ENCODE measurements at places on chromosomes 4 and X.

DNA sequence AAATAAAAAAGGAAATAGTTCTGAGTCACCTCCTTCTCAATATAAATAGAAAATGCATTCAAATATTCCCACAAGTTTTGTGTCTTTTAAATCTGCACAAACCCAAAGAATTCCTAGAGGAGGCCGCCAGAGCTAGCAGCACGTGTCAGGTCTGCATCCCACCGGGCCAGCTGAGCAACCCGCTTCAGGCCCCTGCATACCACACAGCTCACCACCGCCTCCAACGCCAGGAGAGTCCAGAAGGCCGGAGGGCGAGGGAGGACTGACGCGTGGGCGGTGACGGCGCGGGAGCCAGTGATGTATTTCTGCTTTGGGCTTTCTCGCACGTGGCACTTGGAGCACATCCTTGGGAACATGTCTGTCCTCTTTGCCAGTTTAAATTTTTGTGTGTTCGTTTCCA is 61.9 kb upstream of the CLDN34 start:
- DNase-seq = no peak

GRCh38 chr4:137384476-137384875 is 147.8 kb downstream of the PCDH18 start:
- DNase-seq = no peak

- no peak for DNase-seq
These were observed 26.3 kb downstream of the EFHC2 start for GRCh38 chrX:44317181-44317580.

- no peak for DNase-seq
These were observed 39.3 kb upstream of the WWC2 start for GRCh38 chr4:183059797-183060196.

- DNase-seq = no peak
These were observed 73.5 kb upstream of the SRD5A3 start for GRCh38 chr4:55272589-55272988.

DNA sequence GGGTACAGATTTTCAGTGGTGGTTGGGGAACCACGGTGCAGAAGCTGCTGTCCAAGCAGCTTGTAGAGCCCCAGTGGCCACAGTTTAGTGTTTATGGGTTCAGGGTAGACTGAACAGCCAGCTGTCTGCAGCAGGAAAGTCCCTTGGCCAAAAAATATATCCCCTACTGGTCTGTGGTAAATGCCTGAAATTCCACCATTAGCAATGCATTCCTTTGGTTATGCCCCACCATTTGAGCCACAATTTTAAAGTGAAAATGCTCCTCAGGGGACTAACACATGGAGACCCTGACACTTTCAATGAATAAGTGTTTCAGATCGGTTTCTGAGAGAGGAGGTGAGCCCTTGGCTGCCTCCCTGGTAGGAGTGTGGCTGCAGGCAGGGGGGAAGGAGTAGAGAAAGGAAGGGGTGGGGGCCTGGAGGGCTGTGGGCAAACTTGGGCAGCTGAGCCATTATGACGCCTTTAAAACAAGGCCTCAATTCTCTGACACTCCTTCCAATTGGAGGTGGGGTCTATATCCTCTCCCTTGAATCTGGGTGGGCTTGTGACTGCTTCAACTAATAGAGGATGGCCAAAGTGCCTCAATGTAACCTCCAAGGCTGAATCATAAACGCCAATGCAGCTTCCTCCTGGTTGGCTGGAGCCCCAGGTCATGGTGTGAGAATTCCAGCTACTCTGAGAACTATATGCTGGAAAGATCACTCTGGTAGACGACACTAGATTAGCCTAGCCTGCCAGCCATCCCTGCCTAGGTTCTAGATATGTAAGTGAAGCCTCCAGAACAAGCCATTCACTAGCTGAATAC is 75.8 kb upstream of the ATP6AP2 start:
- no peak for DNase-seq

GRCh38 chr4:31259119-31259518 is 539.0 kb downstream of the PCDH7 start:
- no peak for DNase-seq

DNA sequence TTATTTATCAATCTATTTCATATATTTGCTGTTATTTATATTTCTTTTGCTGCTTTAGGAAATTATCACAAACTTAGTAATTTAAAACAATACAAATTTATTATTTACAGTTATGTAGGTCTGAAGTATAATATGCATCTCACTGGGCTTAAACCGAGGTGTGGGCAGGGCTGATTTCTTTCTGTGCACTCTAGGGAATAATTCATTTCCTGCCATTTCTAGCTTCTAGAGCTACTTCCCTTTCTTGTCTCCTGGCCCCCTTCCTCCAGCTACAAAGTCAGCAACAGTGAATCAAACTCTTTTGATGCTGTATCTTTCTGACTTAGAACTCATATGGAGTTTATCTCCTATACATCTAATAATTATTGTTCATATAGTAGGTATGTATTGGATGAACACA is 303.5 kb upstream of the ARSJ start:
- no peak for DNase-seq

- no peak for DNase-seq
These were observed 97.5 kb upstream of the PRPS2 start for GRCh38 chrX:12693754-12694153.

DNA sequence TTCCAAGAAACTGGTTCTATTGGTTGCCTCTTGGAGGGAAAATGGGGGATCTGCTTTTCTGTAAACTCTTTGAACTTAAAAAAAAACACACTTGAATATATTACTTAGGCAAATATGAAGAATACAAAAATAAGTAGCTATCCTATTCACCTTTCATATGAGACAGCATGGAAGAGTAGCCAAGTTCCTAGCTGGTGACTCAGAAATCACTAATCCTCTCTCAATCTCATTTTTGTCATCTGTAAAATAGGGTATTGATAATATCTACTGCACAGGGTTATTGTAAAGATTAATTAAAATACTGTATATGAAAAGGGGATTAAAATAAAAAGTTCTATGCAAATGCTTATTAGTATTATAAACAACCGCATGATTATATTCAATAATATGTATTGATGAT is 12.7 kb downstream of the MGARP start:
- DNase-seq = no peak

DNA sequence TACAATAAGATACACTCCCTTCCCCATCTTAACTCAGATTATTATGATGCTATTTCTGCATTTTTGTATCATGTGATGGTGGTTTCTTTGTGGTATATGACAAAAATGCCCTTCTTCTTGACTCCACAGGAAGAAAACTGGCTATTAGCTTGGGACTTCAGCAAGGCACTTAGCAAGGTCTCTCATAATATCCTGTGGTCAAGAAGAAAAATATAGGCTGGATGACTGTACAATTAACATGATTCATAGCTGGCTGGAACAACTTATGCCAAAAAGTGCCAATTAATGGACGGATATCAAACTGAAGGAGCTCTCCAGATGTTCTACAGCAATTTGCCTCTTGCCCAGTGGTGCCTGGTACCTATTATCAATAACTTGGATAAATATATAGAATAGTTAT is 2.3 kb upstream of the MID1IP1 start:
- DNase-seq = no peak
